ENCODE measurements at places on chromosomes 7 and 10. TPM values are rescaled to one million over a fixed set of nuclear protein-coding genes. Genes with fewer than 3 reads are reported as not detected.

- no peak overlapping the region for H3K4me3 ChIP-seq
- H3K27me3 ChIP-seq, result peaks cover 2% of the 10 kb centered on the region
- H3K36me3 ChIP-seq, result no peaks in the 10 kb centered on the region
- DNase-seq, result no peak
- no peak overlapping the region for H3K27ac ChIP-seq
Measured at GRCh38 chr10:78777867-78778266, 290.9 kb upstream of the ZMIZ1 start.

GRCh38 chr7:150322833-150323681 is at the start of the genes ACTR3C and LRRC61:
ACTR3C (minus strand) TSS chr7:150323545; CDS start chr7:150295296, 28,249 bp downstream.
LRRC61 (plus strand) TSS chr7:150323355; CDS start chr7:150336862, 13,507 bp downstream.
- H3K4me3 ChIP-seq, result peak within 1 kb of the TSS; percentile 71
- peaks cover 13% of the 10 kb centered on the region for H3K4me1 ChIP-seq

DNA sequence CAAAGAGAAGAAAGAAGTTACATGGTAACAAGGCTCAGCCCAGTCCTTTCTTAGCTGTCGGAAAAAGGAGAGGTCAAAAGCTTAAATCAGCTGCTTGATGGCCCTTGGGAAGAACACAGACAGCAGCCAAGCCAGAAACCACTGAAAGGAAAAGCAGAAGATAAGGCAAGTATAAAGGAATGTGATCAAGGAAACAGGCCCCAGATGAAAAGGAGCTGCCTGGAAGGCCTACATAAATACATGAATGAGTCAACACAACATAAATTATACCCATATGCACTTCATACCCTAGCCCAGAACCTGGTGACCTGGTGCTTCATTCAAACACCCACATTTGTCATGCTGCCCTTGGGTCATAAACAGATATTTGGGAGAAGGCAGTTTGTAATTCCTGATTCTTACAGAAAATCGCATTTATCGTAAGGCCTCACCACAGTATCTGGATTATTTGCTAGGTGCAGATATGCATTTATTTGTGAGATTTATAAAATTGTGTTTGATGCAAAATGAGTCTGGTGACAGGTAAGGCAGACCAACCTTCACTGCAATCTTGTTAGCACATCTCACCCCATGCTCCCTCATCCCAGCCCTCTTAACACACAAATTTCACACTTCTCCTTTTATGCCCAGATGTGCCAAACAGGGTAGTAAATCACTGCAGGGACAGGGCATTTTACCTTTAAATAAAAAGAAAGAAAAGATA is 94.9 kb upstream of the KCNIP2 start:
- H3K36me3 ChIP-seq, result peaks cover 15% of the 10 kb centered on the region
- no peak for DNase-seq
- H3K27me3 ChIP-seq, result no peaks in the 10 kb centered on the region

- no peak overlapping the region for H3K27ac ChIP-seq
- no peaks in the 10 kb centered on the region for H3K36me3 ChIP-seq
- DNase-seq, result no peak
- no peak overlapping the region for H3K4me3 ChIP-seq
- H3K4me1 ChIP-seq, result no peaks in the 10 kb centered on the region
- no peaks in the 10 kb centered on the region for H3K27me3 ChIP-seq
Measured at GRCh38 chr10:8815969-8816368, 761.5 kb downstream of the GATA3 start.

- DNase-seq, result no peak
- H3K36me3 ChIP-seq, result no peaks in the 10 kb centered on the region
- H3K27ac ChIP-seq, result no peak overlapping the region
- H3K4me3 ChIP-seq, result no peak overlapping the region
- H3K27me3 ChIP-seq, result no peaks in the 10 kb centered on the region
- H3K4me1 ChIP-seq, result no peaks in the 10 kb centered on the region
Measured at GRCh38 chr10:94043431-94043990, 49.8 kb downstream of the PLCE1 start.

DNA sequence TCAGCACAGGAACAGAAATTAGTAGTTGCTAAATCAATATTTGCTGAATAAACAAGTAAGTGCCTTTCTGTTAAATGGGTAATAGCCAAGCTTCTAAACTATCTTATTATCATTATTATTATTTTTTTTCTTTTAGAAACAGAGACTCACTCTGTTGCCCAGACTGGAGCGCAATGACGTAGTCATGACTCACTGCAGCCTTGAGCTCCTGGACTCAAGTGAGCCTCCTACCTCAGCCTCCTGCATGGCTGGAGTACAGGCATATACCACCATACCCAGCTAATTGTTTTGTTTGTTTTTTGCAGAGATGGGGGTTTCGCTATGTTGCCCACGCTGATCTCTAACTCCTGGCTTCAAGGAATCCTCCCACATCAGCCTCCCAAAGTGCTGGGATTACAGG is 12.3 kb upstream of the ELN start:
- no peaks in the 10 kb centered on the region for H3K27me3 ChIP-seq
- H3K27ac ChIP-seq, result no peak overlapping the region
- H3K36me3 ChIP-seq, result no peaks in the 10 kb centered on the region
- DNase-seq, result no peak
- no peaks in the 10 kb centered on the region for H3K4me1 ChIP-seq
- no peak overlapping the region for H3K4me3 ChIP-seq

Gene GDF2
- not detected for total RNA-seq

Gene GPR85
- 0.71 TPM for total RNA-seq

Gene ZNF804B
- not detected for total RNA-seq

Gene SORBS1
- 1.9 TPM for total RNA-seq
